ENCODE measurements at places on chromosomes 7 and 10. TPM values are rescaled to one million over a fixed set of nuclear protein-coding genes. Genes with fewer than 3 reads are reported as not detected.

DNA sequence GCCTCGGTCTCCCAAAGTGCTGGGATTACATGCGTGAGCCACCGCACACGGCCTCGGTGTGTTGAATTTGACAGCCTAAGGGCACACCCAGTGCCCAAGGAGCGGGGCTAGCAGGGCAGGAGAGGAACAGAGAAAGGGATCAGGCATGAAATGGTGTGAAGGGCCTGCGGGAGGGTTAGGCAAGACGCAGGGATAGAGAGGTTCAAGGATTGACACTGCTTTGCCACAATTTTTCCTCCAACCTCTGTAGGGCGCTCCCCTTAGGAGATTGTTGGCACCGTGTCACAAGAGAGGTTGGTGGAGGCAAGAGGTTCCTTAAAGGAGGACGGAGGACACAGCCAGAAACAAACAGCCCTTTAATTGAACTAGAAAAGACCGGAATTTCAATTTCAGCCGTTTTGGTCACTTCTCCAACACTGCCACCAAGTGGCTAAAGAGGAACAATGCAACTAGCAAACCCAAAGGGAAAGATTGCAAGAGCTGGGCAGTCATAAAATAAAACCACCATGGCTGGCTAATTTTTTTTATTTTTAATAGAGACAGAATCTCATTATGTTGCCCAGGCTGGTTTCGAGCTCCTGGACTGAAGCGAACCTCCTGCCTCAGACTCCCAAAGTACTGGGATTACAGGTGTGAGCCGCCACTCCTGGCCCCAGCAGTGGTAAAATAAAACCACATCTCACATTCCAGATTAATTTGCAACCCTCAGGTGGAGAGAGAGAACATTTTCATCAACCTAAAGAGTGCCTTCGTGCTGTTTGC lies 6.9 kb upstream of the CREB3L2 start:
- no peak overlapping the region for H3K27ac ChIP-seq
- no peaks in the 10 kb centered on the region for H3K4me1 ChIP-seq
- H3K27me3 ChIP-seq: no peaks in the 10 kb centered on the region
- no peak for DNase-seq
- H3K36me3 ChIP-seq: no peaks in the 10 kb centered on the region
- no peak overlapping the region for H3K4me3 ChIP-seq

Gene AKR1C3
- total RNA-seq: 36.2 TPM

Gene MBL2
- total RNA-seq: not detected

GRCh38 chr10:42938351-42938750 lies 138.5 kb upstream of the RET start:
- H3K4me3 ChIP-seq: no peak overlapping the region
- H3K27me3 ChIP-seq: no peaks in the 10 kb centered on the region
- H3K4me1 ChIP-seq: no peaks in the 10 kb centered on the region
- no peak overlapping the region for H3K27ac ChIP-seq
- DNase-seq: no peak

- H3K4me1 ChIP-seq: no peaks in the 10 kb centered on the region
- no peak overlapping the region for H3K27ac ChIP-seq
- H3K4me3 ChIP-seq: no peak overlapping the region
- no peaks in the 10 kb centered on the region for H3K36me3 ChIP-seq
- H3K27me3 ChIP-seq: no peaks in the 10 kb centered on the region
- no peak for DNase-seq
Measured at GRCh38 chr10:93821051-93821772, 63.5 kb downstream of the LGI1 start.

DNA sequence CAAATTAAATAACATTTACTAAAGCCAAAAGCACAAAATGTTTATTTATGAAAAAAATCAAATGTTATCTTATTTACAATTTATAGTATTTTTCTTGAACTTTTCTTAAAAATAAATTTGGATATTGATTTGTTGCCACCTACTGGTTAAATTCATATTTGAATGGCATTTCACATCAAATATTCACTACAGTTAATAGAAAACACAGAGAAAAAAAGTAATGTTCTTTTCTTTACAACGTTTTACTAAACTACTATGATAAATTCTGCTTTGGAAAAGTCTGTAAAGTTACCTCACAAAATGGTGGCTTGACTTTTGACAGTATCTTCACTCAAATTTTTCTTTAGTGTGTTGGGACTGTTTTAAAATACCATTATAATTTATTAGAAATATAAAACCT lies 52.7 kb downstream of the SRPK2 start:
- no peaks in the 10 kb centered on the region for H3K4me1 ChIP-seq
- no peaks in the 10 kb centered on the region for H3K36me3 ChIP-seq
- H3K4me3 ChIP-seq: no peak overlapping the region
- DNase-seq: no peak
- H3K27ac ChIP-seq: no peak overlapping the region

Gene RPS24
- 1,156 TPM for total RNA-seq

Gene C7orf33
- total RNA-seq: not detected

- peak overlapping the region; percentile 7 for H3K27ac ChIP-seq
- H3K4me3 ChIP-seq: no peak overlapping the region
- no peaks in the 10 kb centered on the region for H3K27me3 ChIP-seq
- no peaks in the 10 kb centered on the region for H3K36me3 ChIP-seq
- DNase-seq: peak; percentile 42
Measured at GRCh38 chr7:159102681-159103381, 41.8 kb downstream of the VIPR2 start.

DNA sequence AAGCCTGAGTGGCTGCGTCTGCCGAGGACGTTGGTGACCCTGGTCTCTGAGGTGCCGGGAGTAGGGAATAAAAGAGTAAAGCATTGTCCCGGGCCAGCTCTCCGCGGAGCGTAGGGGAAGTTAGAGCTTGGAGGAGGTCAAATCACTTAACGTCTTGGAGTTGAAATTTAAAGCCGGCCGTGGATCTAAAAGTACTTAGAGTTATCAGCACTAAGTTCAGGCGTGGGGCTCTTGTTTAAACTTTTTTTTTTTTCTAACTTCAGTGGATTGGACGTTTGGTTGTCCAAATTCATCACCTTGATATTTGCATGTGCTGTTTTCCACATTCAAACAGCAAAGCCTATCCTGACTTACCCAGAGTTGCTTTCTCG lies 700 bp downstream of the NIPSNAP2 start:
- no peaks in the 10 kb centered on the region for H3K4me1 ChIP-seq
- DNase-seq: no peak
- H3K4me3 ChIP-seq: peak overlapping the region; percentile 96
- no peaks in the 10 kb centered on the region for H3K36me3 ChIP-seq
- no peaks in the 10 kb centered on the region for H3K27me3 ChIP-seq
- H3K27ac ChIP-seq: peak overlapping the region; percentile 85

Gene DGKB
- 1.1 TPM for total RNA-seq

DNA sequence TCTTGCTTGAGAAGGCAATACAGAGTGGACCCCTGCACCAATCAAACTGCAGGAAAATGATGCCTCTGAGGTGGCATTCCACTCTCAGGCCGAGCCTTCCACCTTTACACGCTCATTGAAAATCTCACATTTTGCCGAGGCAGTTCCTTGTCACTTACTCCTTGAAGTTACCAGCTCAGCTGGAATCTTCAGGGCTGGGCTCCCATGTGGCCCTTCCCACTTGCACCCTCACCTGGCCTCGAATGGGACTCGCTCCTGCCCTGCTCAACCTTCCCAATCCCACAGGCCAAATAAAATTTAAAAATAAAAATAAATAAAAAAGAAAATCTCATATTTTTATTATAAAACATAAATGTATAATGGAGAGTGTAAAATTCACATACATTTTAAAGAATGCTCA lies 790.7 kb upstream of the COBL start:
- no peaks in the 10 kb centered on the region for H3K4me1 ChIP-seq
- no peak overlapping the region for H3K4me3 ChIP-seq
- no peaks in the 10 kb centered on the region for H3K27me3 ChIP-seq
- no peak overlapping the region for H3K27ac ChIP-seq
- no peak for DNase-seq

Gene ZNF365
- total RNA-seq: 2.4 TPM

GRCh38 chr7:38716397-38716796 lies 85.2 kb upstream of the AMPH start:
- no peaks in the 10 kb centered on the region for H3K36me3 ChIP-seq
- DNase-seq: no peak
- H3K27ac ChIP-seq: no peak overlapping the region
- H3K4me1 ChIP-seq: no peaks in the 10 kb centered on the region
- H3K27me3 ChIP-seq: no peaks in the 10 kb centered on the region

DNA sequence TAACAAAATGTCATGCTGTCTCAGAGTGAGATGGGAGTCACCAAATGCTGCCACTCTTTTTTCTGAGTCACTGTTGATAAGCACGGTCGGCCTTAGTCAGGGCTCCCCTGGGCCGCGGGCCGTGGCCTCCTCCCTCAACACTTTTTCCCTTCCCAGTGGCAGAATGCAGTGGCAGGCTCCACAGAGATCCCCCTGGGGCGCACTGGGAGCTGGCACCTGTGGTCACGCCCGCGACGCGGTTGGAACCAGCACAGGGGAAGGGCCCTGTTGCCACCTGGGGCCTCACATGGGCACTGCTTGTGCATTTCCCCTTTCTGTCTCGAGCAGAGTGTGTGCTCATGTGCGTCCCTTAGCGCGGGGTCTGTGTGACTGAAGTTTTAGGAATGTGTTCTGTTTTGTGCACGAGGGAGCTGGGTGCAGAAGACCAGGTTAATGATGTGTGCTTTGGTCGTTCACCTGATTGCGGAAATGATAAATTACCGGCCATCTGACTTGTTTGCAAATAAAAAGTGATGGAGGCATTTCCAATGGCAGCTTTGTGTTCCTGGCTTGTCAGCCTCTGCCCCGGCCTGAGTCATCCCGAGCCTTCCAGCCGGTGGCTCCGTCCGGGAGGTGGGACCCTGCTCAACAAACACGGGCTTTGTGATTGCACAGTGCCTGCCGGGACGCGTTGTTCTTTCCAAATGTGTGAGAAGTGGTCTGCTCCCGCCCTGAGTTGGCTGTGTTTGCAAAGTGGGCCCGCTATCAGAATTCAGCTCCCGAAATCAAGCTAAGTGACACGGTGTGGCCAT lies 100.7 kb downstream of the NKX6-2 start:
- no peak overlapping the region for H3K4me3 ChIP-seq
- no peaks in the 10 kb centered on the region for H3K36me3 ChIP-seq
- no peaks in the 10 kb centered on the region for H3K27me3 ChIP-seq
- peak overlapping the region; percentile 16 for H3K27ac ChIP-seq
- DNase-seq: peak; percentile 77

GRCh38 chr10:101289541-101289940 lies 60.3 kb upstream of the LBX1 start:
- H3K27me3 ChIP-seq: no peaks in the 10 kb centered on the region
- no peak for DNase-seq
- H3K4me1 ChIP-seq: no peaks in the 10 kb centered on the region
- no peaks in the 10 kb centered on the region for H3K36me3 ChIP-seq

Gene AKR1D1
- not detected for total RNA-seq

GRCh38 chr7:91285696-91286355 lies 21.6 kb downstream of the FZD1 start:
- no peak for DNase-seq
- no peak overlapping the region for H3K4me3 ChIP-seq
- H3K4me1 ChIP-seq: peaks cover 2% of the 10 kb centered on the region
- H3K27me3 ChIP-seq: no peaks in the 10 kb centered on the region

DNA sequence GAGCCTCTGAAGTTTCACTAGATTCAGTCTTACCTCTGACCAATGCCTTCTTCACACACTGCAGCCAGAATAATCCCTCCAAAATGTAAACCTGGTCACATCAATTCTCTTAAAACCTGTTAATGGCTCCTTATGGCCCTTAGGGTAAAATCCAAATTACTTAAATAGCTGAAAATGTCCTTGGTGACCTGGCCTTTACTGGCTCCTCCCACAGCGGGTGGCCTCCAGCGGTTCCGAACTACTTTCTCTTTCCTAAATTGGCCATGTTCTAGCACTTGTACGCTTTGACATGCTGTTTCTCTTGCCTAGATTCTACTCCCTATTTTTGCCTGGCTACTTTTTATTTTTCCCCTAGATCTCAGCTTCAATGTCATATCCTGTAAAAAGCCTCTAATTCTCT lies 36.1 kb downstream of the AGK start:
- no peaks in the 10 kb centered on the region for H3K4me1 ChIP-seq
- no peak overlapping the region for H3K27ac ChIP-seq
- no peak overlapping the region for H3K4me3 ChIP-seq

GRCh38 chr7:142602756-142603155 lies 146.5 kb upstream of the PRSS1 start:
- no peak for DNase-seq
- H3K27me3 ChIP-seq: no peaks in the 10 kb centered on the region
- peaks cover 1% of the 10 kb centered on the region for H3K4me1 ChIP-seq
- H3K27ac ChIP-seq: no peak overlapping the region

- no peak for DNase-seq
- H3K27me3 ChIP-seq: no peaks in the 10 kb centered on the region
- no peaks in the 10 kb centered on the region for H3K4me1 ChIP-seq
- no peak overlapping the region for H3K27ac ChIP-seq
- no peaks in the 10 kb centered on the region for H3K36me3 ChIP-seq
Measured at GRCh38 chr10:81502677-81503359, 372.2 kb upstream of the NRG3 start.

DNA sequence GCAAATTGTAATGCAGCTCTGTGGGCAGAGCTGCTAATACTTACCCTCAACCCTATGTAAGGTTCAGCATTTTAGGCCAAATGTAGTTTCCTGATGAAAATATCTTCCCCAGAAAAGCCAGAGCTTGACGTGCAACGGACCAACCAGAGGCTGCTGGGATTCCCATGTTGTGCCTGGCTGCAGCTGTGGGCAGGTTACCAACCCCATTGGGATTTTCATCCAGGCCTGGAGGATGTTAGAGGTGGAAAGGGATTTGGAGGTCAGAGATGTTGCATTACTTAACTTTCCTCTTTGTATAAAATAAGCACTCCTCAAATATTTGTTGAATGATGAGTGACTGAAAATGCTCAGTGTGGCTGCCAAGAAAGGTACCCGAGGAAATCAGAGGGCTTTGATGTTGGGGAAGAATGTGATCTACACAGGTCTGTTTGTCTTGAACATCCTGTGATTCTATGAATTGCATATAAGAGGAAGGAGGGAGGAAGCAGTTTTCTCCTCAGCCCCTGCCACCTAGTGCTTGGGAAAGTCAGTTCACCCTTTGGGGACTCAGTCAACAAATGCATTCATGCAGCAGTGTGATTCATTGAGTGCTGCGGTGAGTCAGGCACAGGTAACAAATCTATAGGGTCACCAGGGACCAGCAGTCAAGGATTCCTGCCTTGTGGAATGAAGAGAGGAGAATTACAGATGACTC lies 487.2 kb downstream of the RPS24 start:
- no peak overlapping the region for H3K27ac ChIP-seq
- no peaks in the 10 kb centered on the region for H3K4me1 ChIP-seq
- no peak for DNase-seq
- no peaks in the 10 kb centered on the region for H3K27me3 ChIP-seq
- no peaks in the 10 kb centered on the region for H3K36me3 ChIP-seq

GRCh38 chr10:74058071-74058470 lies 60.2 kb downstream of the VCL start:
- DNase-seq: no peak
- H3K4me1 ChIP-seq: peaks cover 2% of the 10 kb centered on the region
- H3K27me3 ChIP-seq: no peaks in the 10 kb centered on the region
- no peaks in the 10 kb centered on the region for H3K36me3 ChIP-seq
- no peak overlapping the region for H3K27ac ChIP-seq

All from aorta (tissue), 5 donors.